ENCODE measurements at places on chromosomes 3 and 15.

DNA sequence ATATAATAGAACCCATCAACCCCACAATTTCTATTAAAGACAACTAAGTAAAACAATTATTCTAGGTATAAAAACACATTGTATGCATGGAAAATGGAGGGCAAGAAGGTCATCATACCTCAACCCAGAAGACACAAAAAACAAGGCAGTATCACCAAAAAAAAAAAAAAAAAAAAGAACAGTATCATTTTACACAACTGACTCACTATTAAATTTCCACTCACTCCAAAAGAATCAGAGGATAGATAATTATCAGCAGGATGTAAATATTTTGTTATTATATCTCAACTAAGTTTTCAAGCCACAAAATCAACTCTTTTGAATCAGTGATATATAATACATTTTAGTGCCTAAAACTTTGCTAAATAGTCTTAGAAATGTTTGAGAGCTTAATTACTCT, 55.0 kb downstream of the CLASP2 start:
- DNase-seq, result no peak

GRCh38 chr3:160474416-160474838, 24.8 kb upstream of the TRIM59 start:
- no peak for DNase-seq

DNA sequence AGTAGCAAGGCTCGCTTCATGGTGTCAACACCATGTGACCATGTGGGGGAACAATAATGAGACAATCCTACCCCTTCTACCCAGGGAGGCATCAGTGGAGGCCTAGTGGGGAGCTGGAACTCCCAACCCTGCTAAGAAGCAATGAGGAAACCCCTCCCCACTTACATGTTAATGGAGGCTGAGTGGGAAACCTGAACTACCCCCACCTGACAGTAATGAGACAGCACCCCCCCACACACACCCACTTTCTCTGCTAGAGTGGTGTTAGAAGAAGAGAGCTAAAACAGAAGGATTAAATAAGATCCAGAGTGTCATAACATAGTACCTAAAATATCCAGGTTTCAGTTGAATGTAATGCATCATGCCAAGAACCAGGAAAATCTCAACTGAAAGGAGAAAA, 78.6 kb downstream of the NEO1 start:
- no peak for DNase-seq

DNA sequence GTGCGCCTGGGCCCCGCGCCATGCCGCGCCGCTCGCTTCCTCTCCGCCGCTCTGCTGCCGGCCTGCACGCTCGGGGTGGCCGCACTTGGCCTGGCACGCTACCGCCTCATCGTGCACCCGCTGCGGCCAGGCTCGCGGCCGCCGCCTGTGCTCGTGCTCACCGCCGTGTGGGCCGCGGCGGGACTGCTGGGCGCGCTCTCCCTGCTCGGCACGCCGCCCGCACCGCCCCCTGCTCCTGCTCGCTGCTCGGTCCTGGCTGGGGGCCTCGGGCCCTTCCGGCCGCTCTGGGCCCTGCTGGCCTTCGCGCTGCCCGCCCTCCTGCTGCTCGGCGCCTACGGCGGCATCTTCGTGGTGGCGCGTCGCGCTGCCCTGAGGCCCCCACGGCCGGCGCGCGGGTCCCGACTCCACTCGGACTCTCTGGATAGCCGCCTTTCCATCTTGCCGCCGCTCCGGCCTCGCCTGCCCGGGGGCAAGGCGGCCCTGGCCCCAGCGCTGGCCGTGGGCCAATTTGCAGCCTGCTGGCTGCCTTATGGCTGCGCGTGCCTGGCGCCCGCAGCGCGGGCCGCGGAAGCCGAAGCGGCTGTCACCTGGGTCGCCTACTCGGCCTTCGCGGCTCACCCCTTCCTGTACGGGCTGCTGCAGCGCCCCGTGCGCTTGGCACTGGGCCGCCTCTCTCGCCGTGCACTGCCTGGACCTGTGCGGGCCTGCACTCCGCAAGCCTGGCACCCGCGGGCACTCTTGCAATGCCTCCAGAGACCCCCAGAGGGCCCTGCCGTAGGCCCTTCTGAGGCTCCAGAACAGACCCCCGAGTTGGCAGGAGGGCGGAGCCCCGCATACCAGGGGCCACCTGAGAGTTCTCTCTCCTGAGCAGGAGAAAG, 951 bp downstream of the GPR62 start:
- DNase-seq, result peak; percentile 55

DNA sequence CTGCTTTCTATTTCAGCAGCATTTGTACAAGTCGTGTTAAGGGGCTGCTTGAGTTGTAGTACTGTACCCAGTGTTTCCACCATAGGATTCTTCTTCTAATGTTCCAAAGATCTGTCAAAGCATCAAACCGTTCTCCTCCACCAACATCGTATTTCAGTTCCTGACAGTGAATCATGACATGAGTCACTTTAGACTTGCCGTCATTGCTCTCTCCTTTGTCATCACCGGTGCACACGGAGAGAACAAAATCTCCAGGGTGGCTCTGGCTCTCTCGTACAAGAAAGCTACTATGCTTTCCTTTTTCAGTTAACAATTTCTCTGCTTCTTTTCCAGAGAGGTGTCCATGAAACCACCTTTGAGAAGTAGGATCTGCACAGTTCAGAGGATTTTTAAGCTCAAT, 270.9 kb upstream of the CCDC54 start:
- no peak for DNase-seq

- no peak for DNase-seq
These were observed 27.9 kb upstream of the UACA start for GRCh38 chr15:70791259-70791658.

GRCh38 chr15:84816694-84817465, at the start of gene ALPK3:
Gene ALPK3, plus strand, starts transcription at chr15:84817356. Its CDS starts 97 bp downstream, at chr15:84817453.
- DNase-seq, result no peak

DNA sequence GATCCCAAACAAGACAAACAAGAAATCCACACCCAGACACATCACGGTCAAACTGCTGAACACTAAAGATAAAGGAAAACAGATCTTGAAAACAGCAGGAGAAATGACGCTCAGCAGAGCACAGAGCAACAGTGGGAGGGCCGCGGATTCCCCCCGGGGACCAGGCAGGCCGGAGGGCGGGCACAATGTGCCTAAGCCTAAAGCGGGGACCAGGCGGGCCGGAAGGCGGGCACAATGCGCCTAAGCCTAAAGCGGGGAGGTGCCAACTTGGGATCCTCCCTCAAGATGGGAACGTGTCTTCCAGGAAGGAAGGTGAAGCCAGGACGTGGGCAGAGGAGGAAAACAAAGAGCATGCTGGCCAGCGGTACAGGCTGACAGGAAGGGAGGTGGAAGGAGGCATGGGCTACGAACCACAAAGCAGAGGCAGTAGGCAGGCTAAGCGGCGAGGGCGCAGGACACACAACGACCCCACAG, 31.1 kb downstream of the CYFIP1 start:
- DNase-seq, result peak; percentile 21

DNA sequence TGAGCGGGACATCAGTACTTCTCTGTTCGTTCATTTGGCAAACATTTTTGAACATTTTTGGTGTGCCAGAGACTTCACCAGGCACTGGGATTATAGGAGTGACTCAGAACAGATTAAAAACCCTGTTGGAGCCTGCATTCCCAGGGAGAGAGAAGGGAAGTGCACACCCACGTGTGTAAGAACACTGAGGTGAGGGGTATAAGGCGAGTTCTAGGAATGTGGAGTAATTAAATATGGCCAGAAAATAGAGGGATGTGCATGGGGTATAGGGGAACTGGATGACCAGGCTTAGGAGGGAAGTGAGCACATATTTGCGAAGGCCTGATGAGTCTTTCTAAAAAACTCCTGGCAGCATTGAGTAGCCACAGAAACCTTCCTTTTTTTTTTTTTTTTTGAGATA, 401.2 kb upstream of the C2CD4B start:
- DNase-seq, result no peak

GRCh38 chr3:5190147-5190791, 2.8 kb downstream of the EDEM1 start:
- no peak for DNase-seq

GRCh38 chr15:60899322-60899966, 329.7 kb downstream of the RORA start:
- peak; percentile 29 for DNase-seq

All from activated CD4-positive, alpha-beta T cell treated with anti-CD3 and anti-CD28 coated beads, Interleukin-2, amount 50 U/mL, for 48 hours (primary cell).